ENCODE measurements at places on chromosomes 6 and 20. TPM values are rescaled to one million over a fixed set of nuclear protein-coding genes. Genes with fewer than 3 reads are reported as not detected.

Gene PEX7
- 17.1 TPM for total RNA-seq

Gene C6orf58
- not detected for total RNA-seq

DNA sequence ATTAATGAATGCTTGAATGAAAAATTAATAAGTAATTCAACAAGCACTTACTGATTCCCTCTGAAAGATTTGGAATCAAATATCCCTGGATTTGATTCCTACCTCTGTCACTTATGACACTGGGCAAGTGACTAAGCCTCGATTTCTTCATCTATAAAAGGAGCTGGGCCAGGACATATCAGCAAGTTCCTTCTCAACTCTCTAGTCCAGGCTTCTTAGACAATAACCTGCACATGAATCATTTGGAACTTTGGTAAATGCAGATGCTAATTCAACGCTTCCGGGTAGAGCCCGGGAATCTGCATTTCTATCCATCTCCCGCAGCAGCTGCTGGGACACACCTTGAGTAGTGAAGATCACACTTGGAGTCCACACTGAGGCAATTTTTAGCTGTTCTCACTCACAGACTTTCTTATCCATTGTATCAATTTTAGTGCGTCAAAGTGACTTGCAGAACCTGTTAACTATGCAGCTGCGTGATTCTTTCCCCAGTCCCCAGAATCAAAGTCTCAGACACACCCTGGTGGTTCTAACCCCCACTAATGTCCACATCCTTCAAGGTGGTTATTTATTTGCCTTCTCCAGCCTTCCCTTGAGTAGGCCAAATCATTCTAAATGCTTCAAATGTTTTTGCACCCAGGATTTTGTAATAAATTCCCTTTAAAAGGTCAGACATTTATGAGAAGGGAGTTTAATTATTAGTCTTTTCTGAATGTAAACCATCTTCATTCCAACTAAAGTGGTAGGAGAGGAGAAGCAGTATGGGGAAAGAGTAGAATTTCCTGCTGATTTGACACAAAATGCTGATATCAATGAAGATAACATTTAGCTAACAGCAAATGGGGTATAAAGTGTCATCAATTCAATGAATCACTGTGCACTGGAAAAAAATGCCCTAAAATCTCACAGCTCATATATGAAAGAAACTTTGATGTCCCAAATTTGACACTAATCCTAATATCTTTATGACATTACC is 26.0 kb upstream of the CCND3 start:
- ATAC-seq, result no peak

Gene GGTLC1
- total RNA-seq, result not detected

- ATAC-seq, result no peak
Measured at GRCh38 chr6:125748406-125749172, 843 bp upstream of the HEY2 start.
